Activated T-cell treated with anti-CD3 and anti-CD28 coated beads, Interleukin-2, amount 50 U/mL, for 24 hours (primary cell): ENCODE measurements at places on chromosomes 3 and 15.
A peak's percentile ranks its signal among the peaks of the same experiment; 100 is the strongest.

DNA sequence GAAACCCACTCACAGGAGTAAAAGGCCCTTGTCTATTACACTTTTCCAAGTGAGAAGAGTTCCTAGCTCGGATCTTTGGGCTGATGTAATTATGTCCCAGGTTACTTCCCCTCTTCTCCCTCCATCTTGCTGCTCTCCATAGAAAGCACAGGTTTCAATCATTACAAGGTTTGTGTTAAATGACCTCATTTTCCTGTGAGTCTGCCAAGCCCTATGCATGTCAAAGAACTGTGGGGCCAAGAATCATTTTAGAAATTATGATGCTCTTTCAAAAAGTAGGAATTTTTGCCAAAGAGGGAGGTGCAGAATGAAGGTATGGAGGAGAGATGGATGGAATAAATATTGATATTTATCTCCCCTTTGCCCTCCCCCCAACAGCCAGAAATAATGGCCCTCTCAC is 129.3 kb upstream of the TPM1 start:
- no peak for DNase-seq

DNA sequence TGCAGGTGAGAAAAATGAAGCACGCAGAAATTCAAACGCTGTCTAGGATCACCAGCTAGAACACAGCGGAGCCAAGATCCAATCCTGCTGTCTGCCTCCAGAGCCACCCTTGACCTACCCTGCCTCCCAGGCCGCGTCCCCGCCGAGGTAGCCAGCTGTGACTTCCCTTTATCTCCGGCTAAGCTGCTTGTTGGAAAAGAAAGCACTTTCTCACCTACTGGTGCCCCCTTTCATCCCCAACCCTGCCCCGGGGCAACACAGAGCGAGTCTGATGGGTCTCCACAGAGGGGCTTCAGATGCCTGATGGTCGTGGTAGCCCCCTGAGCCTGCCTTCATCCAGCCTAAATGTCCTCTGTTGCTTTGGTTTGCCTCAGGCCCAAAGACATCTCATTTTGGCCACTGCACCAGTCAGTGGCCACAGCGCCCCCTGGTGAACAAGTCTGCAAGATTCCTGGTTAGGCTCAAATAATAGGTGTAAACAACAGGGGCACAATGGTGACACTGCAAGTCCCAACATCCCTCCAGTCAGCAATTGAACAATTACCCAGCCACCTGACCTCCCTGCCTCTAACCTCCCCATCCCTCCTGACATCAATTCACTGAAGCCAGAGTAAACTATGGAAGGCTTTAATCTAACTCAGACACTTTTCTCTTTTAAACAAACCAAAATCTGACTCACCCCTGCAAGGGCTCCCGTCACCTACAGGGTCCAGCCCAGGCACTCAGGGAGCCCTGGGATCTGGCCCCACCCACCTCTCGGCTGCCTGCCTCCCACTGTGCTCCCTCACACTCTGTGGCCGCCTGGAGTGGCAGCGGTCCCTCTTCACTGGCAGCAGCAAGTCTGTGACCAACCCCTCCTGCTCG is 27.3 kb upstream of the BCL2L10 start:
- DNase-seq: peak; percentile 77

- no peak for DNase-seq
Measured at GRCh38 chr15:60898896-60899295, 330.2 kb downstream of the RORA start.

GRCh38 chr3:156417559-156418132 is 137.3 kb downstream of the SSR3 start:
- DNase-seq: no peak

- DNase-seq: no peak
Measured at GRCh38 chr15:69658411-69658945, 205.9 kb downstream of the RPLP1 start.
